ENCODE measurements at places on chromosomes 12 and 14. TPM values are rescaled to one million over a fixed set of nuclear protein-coding genes. Genes with fewer than 3 reads are reported as not detected.

ZFHX2 gene
- 0.35 TPM for total RNA-seq

SERPINA3 gene
- 3.6 TPM for total RNA-seq

GRCh38 chr12:103879048-103879692, 38.1 kb upstream of the NT5DC3 start:
- no peak for DNase-seq

GRCh38 chr14:68609012-68609411, 183.9 kb downstream of the ZFP36L1 start:
- no peak for DNase-seq

AVPR1A gene
- total RNA-seq, result 23.3 TPM

KLRF1 gene
- total RNA-seq, result 0.35 TPM

Data from uterus (tissue), 4 donors.